Right ventricle myocardium inferior (tissue), 1 donor: ENCODE measurements at places on chromosomes 2 and 18.
A peak's percentile ranks its signal among the peaks of the same experiment; 100 is the strongest.

DNA sequence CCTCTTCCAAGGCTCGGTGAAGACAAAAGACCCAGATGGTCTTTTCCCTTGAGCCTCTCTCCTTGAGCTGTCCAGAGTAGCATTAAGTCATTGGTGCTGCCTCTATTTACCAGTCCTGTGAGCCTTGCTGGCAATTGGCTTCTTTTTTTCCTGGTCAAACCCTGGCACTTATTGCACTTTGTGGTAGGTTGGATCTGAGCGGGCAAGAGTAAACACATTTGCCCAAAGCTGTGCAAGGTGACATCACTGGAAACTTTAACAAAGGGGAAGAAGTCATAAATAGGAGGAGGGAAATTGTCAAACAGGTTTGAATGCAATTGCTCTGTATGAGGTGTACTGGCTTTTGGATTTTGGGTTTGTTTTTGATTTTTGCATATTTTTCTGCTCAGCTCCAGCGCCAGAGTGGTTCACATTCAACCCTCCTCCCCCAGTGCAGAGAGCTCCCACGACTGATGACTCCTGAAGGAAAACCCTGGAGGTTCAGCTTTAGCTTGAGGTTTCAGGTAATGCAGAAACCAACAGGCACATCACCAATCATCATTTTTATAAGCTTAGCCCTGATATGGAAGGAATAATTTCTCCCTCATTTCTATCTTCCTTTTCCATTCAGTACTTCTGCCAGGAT lies 8.3 kb downstream of the KCNE4 start:
- DNase-seq, result no peak

DNA sequence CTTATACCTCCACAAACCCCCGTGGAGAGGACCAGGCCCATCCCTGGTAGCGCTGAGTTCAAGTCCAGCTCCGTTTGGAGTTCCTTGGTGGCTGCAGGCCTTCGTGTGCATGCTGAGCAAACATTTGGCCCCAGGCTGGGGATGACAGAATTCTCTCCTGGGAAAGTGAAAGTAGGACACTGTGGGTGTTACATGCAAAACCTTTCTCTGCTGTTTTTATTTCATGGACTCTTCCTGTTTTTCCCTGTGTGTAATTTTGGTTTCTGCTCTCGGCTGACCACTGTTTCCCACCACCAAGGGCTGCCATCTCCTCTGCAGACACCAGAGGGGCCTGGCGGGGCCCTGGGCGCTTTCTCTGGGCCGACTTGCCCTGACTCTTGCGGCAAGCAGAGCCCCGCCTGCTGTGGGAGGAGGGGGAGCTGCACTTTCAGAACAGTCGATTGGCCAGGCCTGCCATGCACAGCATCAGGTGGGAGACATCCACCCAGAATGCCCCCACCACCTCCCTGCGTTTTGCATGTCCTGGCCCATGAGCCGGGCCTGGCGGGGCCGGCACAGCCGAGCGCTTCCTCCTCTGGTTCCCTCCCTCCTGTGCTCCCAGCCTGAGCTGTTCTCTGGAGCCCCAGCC lies 102.4 kb downstream of the CABLES1 start:
- DNase-seq, result peak; percentile 75

DNA sequence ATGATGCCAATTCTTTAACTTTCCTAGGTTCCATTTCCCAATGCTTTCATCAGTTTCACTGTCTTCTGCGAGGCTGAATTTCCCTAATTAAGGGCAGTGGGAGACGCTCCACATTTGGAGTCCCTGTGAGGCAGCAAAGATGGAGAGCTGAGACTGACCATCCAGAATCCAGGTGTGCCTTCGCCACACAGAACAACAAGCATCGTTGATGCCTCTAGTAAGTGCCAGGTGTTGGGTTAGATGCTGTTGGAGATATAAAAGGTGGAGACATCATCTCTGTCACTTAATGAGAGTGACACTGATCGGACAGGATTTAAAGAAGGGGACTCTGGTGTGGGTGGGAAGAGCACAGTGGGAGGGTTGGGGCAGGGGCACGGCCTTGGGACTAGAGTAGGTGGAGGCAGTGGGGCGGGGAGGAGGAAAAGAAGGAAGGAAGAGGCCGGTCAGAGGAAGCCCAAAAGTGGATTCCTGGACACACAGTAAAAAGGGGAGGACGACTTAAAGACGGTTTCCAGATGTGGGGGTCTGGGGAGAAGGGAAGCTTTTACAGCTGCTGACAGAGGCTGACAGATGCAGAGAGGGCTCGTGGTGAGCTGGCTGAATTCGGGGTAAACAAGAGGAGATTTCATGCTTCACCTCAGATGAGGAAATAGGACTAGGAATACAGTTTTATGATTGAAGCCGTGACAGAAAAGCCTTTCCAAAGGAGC lies 113.0 kb downstream of the BCL2 start:
- DNase-seq, result no peak

DNA sequence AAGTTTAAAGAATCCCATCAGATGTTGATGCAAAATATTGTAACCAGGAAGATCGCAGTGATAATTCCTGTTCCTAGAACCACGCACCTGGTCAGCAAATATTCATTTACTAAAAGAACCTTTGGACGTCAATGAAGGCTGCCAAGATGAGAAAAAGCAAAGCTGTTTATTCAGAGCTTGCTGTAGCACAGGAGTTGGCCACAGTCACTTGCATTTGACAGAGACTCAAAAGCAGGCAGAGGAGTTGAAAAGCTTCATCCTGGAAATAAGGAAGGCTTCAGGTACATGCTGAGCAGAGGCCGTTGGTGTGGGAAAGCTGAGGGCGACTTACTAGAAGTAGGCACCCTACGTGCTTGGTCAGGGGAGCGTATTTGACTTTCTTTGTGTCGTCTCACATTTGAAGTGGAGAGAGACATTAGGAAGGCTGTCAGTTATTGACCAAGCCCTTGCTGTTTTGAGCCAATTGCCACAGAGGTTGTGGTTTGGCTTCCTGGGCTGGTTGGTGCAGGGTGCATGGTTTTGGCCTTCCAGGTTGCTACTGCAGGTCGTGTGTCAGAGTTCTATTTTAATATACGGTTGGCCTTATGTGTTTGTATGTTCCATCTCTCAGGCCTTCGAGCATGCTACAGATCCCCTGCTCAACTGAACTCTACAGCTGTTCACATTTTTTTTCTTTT lies 289.6 kb downstream of the METTL4 start:
- peak; percentile 45 for DNase-seq

- DNase-seq, result no peak
Measured at GRCh38 chr2:53233759-53234547, 533.7 kb upstream of the CHAC2 start.

GRCh38 chr2:133674433-133675331 lies 106.4 kb upstream of the NCKAP5 start:
- no peak for DNase-seq

DNA sequence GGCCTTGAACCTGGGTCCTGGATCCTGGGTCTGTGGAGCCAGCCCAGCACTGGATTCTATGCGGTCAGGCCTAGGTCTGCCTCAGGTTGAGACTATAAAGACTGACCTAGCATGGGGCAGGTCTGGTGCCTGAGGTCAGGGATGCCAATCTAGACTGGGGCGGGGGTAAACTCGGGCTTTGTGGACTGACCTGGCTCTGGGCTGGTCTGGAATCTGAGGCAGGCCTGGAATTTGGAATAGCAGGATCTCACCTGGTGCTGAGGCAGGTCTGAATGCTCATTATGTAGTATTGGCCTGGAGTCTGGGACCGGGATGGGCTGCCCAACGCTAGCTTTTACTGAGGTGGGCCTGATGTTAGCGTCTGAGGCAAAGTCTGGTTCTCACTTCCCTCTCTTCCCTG lies 256.0 kb downstream of the KIAA1328 start:
- DNase-seq, result no peak

DNA sequence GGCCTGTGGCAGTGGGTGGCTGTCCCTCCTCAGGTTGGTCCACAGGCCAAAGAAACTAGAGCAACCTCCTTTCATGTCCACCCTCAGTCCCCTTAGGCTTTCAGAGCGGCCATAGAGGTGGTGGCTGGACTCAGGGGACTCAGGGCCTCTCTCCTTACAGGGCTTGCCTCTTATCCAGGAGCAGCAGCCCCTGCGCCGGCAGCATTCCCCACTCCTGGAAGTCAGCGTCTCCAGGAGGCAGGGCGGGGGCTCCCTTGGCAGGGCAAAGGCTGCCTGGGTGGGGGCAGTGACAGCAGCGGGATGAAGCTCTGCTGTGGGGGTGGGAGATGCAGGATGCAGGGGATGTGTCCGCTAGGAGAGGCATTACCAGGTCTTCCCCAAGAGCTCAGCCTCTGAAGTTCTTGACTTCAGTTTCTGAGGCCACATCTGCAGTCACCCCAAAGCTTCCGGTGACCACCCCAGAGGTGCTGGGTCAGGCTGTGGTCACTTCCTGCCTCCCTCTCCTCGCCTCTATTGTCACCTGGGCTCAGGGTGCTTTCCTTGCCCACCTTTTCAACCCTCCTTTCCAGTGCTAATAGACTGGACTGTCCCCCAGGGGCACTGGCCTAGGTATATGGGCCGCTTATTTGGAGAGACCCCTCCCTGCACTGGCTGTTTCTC lies 8.6 kb upstream of the GPR55 start:
- DNase-seq, result no peak

- no peak for DNase-seq
Measured at GRCh38 chr2:123853161-123853560, 171.9 kb upstream of the CNTNAP5 start.

DNA sequence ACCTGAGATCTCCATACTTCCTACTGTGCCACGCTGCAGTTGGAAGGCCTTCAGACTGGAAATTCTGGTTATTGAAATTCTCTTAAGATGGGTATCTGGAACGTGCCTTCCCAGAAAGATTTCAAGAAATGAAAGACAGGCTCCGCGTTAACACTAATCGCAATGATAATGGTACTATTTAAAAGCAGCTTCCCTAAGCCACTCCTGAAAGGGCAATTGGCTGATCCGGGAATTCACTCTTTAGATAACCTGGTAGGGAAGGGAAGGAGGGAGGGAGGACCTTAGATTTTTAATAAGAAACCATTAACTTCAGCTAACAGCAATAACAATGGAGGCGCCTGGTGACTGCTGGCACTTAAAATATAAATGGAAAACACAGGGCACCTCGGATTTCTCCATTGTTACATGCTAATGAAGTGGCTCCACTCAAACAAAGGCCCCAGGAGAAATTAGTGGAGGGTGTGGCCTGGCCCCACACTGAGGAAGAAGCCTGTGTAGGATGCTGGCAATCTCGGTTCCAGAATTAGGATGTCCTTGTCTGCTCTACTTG lies 22.5 kb upstream of the MTA3 start:
- DNase-seq, result no peak
